ENCODE measurements at places on chromosomes 1 and 21.

- DNase-seq: no peak
These were observed 12.9 kb upstream of the DISC1 start for GRCh38 chr1:231613419-231614349.

DNA sequence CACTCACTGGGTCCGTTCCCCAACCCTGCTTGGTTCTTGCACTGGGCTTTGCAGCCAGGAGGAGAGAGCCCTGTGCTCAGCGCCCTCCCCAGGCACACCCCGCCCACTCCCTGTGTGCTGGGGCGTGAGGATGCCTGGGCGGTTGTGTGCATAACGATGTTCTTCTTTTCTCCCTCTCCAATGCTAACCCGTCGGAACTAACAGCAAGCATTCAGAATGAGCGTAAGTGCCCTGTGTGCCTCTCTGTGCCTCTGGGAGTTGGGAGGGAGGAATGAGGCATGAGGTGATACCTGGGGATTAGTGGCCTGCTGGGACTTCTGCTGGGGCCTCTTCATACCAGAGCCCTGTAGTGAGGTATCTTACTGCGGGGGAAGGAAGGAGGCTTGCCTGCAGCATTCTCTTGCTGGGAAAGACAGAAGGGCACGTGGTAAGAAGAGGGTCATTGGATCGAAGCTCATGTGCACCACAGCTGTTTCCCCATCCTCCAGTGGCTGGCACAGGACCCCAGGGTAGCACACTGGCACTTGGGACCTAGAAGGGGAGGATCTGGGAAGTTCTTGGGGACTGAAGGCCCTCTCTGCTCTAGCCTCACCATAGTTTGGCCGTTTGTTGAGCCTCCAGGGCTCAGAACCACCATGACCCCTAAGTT is 79.8 kb downstream of the NFASC start:
- DNase-seq: no peak

GRCh38 chr1:178537382-178538090 is 24.6 kb downstream of the TEX35 start:
- DNase-seq: no peak

DNA sequence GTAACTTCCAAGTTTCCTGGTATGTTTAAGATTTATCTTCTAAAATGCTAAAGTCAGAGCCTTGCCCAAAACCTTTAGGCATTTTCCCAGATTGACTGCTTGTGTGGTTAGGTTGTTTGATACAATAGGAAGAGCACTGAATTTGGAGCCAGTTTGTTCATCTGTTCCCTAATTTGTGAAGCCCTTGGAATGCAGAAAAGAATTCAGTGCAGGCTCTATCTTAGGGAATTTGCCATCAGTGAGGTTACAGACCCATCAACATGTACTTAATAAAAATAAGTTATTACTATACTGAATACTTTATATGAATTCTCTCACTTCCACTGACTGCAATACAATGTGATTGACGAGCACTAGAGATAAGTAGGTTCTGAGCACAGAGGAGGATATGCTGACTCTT is 120.2 kb downstream of the PIK3R3 start:
- no peak for DNase-seq
